ENCODE measurements at places on chromosomes 11 and 22.

DNA sequence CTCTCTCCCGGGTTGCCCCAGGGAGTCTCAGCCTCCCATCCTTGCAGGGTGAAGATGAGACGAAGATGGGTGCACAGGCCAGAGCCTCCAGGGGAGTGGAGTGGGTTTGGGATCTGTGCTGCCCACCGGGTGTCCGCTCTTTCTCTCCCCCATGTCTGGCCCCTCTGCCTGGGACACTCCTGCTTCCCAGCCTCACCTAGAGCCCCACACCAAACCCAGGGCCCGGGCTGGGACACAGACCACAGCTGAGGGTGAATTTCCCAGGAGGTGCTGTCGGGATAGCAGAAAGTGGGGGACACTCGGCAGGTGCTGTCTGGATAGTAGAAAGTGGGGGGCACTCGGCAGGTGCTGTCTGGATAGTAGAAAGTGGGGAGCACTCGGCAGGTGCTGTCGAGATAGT is 25.0 kb upstream of the KRTAP5-7 start:
- DNase-seq: no peak

DNA sequence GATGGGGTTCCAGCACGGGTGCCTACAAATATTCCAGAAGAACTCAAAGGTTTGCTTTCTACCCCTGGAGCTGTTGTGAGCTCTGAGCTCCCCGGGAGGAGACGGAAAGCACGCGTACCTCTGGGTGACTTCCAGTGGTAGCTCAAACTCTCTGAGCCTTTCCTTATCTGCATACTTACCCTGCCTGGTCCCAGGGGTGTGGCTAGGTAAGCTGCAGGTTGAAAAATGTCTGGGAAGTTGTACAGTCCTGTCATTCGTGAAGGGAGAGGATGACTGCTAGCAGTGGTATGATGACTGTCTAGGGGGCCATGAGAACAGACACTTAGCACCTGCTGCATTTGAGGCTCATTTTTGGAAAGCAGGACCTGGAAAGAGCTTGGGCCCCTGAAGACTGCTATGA is 111.5 kb downstream of the DSCAML1 start:
- DNase-seq: no peak

DNA sequence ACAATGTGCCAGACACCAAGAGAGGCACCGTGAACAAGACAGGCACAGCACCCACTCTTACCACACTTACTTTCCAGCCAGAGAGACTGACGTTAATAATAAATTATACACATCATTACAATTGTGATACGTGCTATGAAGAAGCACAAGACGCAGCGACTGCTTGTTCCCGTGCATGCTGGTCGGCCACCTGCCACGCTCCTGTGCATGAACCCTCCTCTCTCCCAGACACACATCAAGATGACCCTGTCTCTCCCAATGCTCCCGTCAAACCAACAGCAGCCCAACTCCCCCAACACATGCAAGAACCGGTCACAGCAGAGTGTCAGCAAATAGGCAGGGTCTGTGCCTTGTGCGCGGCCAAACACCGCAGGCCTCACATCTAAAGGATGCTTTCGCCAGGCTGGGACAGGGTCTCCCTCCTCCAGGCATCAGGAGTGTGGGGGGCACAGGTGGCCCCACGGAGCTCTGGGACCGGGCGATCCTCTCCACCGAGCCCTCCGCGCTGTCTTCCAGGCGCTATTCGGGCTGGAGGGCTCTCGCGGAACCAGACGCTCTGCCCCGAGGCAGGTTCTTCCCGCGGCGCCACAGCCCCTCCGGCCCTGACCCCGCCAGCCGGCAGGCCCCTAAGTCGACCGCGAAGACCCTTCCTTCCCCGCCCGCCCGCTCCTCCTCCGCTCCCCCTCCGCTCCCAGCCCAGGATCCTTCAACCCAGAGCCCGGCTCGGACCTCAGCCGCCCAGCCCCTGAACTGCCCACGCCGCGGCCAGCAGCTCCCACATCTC is 533 bp downstream of the SERGEF start:
- no peak for DNase-seq

DNA sequence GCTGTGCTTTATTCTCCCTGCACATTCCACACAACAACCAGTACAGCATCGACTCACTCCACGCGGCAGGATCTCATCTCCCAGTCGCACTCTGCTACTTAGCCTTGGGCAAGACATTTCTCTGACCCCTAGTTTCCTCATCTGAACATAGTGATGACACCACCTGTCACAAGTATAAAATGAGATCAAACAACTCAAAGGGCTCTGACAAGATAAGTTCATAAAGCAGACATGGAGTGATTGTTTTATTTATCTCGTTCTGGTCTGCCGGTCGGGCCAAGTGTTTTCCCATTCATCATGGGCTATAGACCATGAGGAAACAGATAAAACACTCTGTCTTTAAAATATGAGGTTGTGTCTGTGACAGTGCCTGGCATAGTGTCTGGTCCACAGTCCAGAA is 35.0 kb downstream of the DSCAML1 start:
- no peak for DNase-seq

DNA sequence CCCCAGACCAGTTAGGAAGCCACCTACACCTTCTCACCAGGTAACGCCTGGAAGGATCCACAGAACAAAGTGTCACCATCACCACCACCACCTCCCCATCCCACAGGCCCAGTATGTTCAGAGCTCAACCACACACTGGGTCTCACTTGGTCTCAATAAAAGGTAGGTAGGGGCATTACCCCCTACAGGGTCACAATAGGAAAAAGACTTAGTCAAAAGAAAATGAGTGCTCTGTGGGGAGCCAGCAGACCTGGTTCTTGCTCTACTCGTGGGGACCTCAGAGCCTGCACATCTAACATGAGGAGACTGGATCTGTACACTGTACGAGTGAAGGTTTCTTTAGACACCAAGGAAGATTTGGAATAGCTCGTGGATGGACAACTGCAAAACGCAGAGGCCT is 49.3 kb downstream of the HIRA start:
- no peak for DNase-seq

DNA sequence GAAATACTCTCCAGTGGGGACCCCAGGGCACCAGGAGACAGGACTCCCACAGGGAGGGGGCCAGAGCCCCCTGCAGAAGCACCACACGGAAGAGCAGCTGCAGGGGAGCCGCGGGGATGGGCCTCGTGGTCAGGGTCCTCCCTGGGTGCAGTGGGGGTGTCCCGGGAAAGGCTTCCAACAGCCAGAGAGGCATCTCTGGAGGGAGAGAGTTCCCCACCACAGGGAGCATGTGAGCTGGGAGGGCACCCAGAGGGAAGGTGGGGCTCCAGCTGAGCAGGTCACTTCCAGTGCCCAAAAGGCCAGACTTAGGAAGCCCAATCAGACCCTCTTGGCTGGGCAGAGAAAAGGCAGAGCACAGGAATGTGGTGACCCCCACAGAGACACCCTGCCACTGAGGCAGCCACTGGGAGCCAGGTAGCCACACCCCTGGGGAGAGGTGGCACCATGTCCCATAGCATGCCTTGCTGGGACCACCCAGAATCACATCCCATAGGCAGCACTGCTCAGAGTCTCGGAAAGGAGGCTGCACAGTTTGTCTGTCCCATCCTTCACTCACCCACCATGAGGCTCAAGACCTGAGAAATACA is 49.9 kb upstream of the LMO1 start:
- DNase-seq: no peak

- no peak for DNase-seq
These were observed 31.4 kb upstream of the VPREB1 start for GRCh38 chr22:22213231-22213630.

GRCh38 chr11:130124096-130124495 is 35.5 kb upstream of the ST14 start:
- peak; percentile 55 for DNase-seq

- no peak for DNase-seq
These were observed 105.2 kb upstream of the RRM1 start for GRCh38 chr11:3989276-3989920.

DNA sequence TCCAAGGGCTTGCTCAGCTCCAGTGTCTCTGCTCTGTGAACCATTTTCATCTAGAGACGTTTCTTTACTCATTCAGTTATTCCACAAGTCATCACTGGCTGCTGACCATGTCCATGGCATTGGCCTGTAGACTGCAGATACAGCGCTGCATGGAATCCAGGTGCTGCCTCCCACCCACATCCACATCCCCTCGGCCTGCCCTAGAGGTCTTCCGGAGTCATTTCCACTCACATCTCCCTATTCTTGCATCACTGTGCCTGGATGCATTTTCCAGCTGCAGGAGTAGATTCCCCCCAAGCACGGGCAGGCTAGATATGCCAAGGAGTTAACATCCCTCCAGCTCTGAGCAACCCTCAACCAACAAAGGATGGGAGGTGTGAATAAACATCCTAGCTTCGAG is 68.9 kb downstream of the CHST1 start:
- no peak for DNase-seq

Data from tibial nerve (tissue), 4 donors.